ENCODE measurements at places on chromosomes 4 and X. TPM values are rescaled to one million over a fixed set of nuclear protein-coding genes. Genes with fewer than 3 reads are reported as not detected.

IBSP gene
- not detected for total RNA-seq

PPBP gene
- total RNA-seq = not detected

LPAR4 gene
- total RNA-seq = not detected

CLDN2 gene
- not detected for total RNA-seq

CLTRN gene
- 0.12 TPM for total RNA-seq

MAGEE1 gene
- total RNA-seq = 2.1 TPM

NXF2 gene
- total RNA-seq = not detected

Measured in cardiac ventricle fibroblast (primary cell).